ENCODE measurements at places on chromosomes 7 and 10.

- no peak overlapping the region for H3K27ac ChIP-seq
- no peaks in the 10 kb centered on the region for H3K27me3 ChIP-seq
- peaks cover 8% of the 10 kb centered on the region for H3K36me3 ChIP-seq
- H3K4me3 ChIP-seq = no peak overlapping the region
These were observed 85.4 kb downstream of the ARID5B start for GRCh38 chr10:61986788-61987492.

DNA sequence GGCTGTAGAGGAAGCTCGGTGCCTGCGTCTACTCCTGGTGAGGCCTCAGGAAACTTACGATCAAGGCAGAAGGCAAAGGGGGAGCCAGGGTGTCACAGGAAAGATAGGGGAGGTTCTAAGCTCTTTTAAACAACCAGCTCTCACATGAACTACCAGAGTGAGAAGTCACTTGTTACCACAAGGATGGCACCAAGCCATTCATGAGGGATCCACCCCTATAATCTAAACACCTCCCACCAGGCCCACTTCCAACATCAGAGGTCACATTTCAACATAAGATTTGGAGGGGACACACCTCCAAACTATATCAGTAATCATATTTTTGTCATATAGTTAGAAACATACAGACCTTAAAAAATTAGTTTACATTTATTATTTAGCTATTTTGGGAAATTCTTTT lies 9.4 kb downstream of the NOC3L start:
- no peaks in the 10 kb centered on the region for H3K4me1 ChIP-seq
- no peaks in the 10 kb centered on the region for H3K27me3 ChIP-seq
- DNase-seq = no peak
- peaks cover 84% of the 10 kb centered on the region for H3K36me3 ChIP-seq

- no peak overlapping the region for H3K4me3 ChIP-seq
- H3K4me1 ChIP-seq = peaks cover 33% of the 10 kb centered on the region
- no peak for DNase-seq
- no peaks in the 10 kb centered on the region for H3K27me3 ChIP-seq
- H3K27ac ChIP-seq = peak overlapping the region; percentile 20
- H3K36me3 ChIP-seq = peaks cover 78% of the 10 kb centered on the region
These were observed 76.9 kb downstream of the PRKCQ start for GRCh38 chr10:6503171-6503570.

GRCh38 chr10:90612276-90612675 lies 245.6 kb downstream of the HTR7 start:
- no peak for DNase-seq
- H3K36me3 ChIP-seq = no peaks in the 10 kb centered on the region
- H3K4me1 ChIP-seq = no peaks in the 10 kb centered on the region
- H3K27me3 ChIP-seq = no peaks in the 10 kb centered on the region
- H3K27ac ChIP-seq = no peak overlapping the region

DNA sequence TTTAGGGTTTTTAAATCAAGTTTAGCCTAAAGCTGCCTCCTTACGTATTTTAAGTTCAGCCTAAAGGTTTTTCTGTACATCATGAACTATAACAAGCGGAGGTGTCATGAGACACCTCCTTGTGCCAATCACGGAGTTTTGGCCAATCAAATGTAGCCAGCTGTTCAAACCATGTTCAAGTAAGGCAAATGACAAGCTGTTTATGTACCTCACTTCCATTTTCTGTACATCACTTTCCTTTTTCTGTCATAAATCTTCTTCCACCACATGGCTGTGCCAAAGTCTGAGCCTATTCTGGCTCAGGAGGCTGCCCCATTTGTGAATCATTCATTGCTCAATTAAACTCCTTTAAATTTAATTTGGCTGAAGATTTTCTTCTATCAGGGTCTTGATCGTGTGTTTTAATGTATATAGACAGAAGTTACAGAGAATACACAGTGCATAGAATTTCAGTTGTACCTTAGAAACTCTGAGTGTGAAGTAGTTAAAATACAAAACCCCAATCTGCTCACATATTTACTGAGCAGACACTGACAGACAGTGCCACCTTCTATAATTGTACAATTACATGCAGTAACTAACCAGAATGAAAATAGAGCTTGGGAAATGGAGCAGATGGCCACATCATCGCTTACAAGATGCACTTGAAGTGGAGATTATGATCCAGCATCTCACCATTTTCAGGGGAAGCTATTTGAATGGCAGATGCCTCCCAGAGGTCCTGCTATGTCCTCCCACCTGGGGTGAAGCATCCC lies 76.9 kb upstream of the LANCL2 start:
- no peaks in the 10 kb centered on the region for H3K36me3 ChIP-seq
- no peak for DNase-seq
- no peak overlapping the region for H3K4me3 ChIP-seq
- H3K27ac ChIP-seq = no peak overlapping the region

DNA sequence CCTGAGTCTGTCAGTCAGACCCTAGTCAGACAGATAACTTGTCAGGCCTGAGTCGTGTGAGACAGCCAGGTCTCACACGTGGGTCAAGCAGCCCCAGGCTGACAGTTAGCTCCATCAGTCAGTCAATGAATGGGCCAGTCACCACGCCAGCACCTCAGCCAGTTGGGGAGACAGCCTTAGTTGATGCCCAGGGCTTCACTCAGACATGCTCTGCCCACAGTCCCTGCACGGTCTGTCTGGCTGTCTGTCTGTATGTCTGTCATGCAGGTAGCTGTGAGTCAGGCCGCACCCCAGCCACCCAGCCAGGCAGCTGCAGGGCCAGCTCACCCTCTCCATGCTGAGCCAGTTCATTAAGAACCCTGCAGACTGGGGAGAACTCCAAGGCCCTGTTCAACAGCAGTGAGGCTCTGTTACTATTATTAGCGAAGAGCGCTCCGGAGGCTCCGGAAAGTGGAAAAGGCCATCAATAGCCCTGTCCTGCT lies 141.1 kb upstream of the PCBD1 start:
- DNase-seq = no peak
- no peaks in the 10 kb centered on the region for H3K4me1 ChIP-seq
- H3K36me3 ChIP-seq = no peaks in the 10 kb centered on the region
- peaks cover 2% of the 10 kb centered on the region for H3K27me3 ChIP-seq
- no peak overlapping the region for H3K27ac ChIP-seq

GRCh38 chr7:112225006-112225405 lies 18.5 kb downstream of the ZNF277 start:
- H3K4me1 ChIP-seq = no peaks in the 10 kb centered on the region
- no peak for DNase-seq
- no peak overlapping the region for H3K4me3 ChIP-seq
- H3K27me3 ChIP-seq = no peaks in the 10 kb centered on the region
- no peak overlapping the region for H3K27ac ChIP-seq

DNA sequence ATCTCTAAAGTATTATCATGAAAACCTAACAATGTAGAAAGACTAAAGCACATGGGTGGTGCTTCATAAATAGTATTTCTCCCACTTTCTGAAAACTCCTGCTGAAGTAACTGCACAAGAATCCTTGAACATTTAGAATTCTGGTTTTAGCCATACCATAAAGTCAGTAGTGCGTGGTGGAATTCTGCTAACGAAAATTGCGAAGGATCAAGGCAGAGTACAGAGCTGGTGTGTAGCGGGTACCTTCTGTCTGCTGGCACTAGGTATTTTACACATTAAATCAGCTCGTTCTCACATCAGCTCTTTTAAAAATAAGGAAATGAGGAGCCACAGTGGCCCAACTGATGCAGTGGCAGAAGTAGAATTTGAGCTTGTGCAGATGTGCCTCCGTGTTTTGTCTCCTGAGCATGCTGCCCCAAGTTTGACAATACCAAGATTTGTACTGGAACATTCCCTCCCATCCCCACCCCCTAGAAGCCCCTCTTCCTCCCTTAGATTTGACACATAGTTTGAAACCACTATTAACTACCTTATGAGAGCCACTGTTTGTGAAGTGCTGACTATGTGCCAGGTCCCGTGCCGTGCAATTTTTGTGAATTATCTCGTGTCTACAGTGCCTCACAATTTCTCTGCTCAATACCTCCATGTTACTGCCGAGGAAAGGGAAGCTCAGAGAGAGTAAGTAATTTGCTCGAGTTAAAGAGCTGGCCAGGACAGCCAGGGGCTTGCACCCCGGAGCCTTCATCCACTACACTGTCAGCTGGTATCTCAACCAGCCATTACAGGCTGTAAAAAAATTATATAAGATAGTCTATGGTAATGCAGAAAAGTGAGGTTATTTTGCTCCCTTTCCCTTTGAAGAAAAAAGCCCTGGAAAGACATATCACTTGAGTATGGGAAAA lies 66.9 kb downstream of the EGFR start:
- no peaks in the 10 kb centered on the region for H3K36me3 ChIP-seq
- H3K4me3 ChIP-seq = no peak overlapping the region
- H3K27ac ChIP-seq = no peak overlapping the region
- H3K4me1 ChIP-seq = peaks cover 3% of the 10 kb centered on the region

DNA sequence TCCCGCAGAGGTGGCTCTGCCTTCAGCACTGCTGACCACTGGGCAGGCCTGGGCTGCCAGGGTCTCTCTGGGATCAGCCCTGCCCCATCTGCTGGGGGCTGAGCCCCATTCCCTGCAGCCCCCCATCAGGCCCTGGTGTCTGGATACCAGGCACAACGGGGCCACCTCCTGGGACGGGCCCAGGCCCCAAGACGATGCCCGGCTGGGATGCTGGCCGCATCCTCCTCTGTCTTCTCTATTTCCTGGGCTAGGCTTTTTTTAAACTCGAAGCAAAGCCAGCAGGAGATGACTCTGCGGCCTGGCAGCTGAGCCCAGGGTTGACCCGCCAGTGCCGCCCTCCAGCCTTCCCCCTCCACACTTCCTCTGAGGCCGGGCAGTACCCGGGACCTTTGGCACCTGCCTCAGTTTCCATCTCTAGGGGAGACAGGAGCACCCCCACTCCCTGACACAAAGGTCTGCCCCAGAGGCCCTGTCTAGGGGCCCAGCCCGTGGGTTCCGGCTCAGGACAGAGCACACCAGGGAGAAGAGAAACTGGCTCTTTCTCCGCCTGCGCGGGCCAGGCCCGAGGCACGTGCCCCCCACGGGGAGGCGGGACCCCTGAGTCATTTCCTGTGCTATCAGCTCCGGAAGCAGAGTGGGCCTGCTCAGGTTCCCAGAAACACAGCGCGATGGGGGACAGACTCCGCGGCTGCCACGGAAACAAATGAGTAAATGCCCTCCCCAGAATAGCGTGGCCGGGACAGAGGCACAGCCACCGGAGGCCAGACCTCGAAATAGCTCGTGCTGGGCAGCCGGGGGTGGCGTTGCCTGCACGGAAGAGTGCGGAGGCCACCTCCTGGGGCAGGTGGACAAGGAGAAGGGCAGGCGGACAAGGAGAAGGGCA lies 84.6 kb upstream of the PDGFA start:
- peaks cover 6% of the 10 kb centered on the region for H3K36me3 ChIP-seq
- DNase-seq = peak; percentile 88
- peak overlapping the region; percentile 97 for H3K27ac ChIP-seq
- no peaks in the 10 kb centered on the region for H3K27me3 ChIP-seq

DNA sequence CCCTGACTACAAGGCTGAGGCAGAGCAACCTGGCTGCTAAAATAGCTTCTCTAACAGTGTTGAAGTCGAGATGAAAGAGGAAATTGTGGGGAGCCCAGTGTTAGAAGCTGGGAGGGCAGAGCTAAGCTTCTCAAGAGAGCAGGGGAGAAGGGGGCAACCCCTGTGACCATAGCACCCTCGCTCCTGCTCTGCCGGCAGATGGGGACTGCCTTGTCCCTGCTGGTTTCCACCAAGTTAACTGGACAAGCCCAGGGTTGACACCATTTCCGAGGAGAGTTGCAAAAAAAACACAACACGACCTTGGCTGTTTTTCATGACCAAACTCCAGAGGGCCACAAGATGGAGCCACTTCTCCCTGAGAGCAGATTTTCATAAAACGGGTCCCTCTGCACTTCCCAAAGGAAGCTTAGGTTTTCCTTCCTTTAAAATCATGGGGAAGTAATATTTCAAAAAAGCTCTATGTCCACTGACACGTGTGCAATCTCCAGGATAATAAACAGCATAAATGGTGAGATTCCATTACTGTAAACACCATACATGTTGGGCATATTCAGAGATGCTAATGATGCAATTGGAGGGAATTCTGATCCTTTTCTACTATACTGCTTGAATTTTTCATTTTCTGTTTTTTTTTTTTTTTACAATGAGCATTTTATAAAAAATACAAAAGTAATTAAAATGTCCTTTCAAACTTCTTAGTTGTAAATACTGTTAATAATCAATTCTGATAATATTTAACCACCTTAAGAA lies 140.4 kb downstream of the PIP4K2A start:
- peaks cover 92% of the 10 kb centered on the region for H3K36me3 ChIP-seq
- H3K27me3 ChIP-seq = no peaks in the 10 kb centered on the region
- peak; percentile 61 for DNase-seq
- H3K4me3 ChIP-seq = no peak overlapping the region

DNA sequence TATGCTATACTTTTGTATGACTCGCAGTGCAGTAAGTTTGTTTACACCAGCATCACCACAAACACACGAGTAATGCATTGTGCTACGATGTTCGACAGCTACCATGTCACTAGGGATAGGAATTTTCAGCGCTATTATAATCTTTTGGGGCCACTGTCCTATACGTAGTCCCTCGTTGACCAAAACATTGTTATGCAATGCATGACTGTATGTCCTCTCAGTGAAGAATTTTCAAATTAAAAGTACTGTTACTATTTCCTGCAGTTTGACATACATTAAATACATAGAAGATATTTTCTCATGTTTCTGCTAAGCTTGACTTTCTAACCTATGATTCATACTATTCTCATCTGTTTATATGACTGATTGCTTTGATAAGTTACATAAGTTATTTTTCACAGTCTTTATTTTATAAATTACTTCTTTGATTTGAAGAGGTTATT lies 203.6 kb downstream of the VTI1A start:
- H3K27me3 ChIP-seq = no peaks in the 10 kb centered on the region
- H3K4me1 ChIP-seq = no peaks in the 10 kb centered on the region
- no peaks in the 10 kb centered on the region for H3K36me3 ChIP-seq
- H3K27ac ChIP-seq = no peak overlapping the region
- H3K4me3 ChIP-seq = no peak overlapping the region

- H3K4me1 ChIP-seq = peaks cover 5% of the 10 kb centered on the region
- H3K4me3 ChIP-seq = no peak overlapping the region
- H3K27me3 ChIP-seq = no peaks in the 10 kb centered on the region
- DNase-seq = no peak
These were observed 42.2 kb downstream of the GBF1 start for GRCh38 chr10:102287538-102287937.

Data from CD4-positive, alpha-beta T cell (primary cell).